Thoracic aorta (tissue), 2 donors: ENCODE measurements at places on chromosomes 3 and 15. TPM values are rescaled to one million over a fixed set of nuclear protein-coding genes. Genes with fewer than 3 reads are reported as not detected.

DNA sequence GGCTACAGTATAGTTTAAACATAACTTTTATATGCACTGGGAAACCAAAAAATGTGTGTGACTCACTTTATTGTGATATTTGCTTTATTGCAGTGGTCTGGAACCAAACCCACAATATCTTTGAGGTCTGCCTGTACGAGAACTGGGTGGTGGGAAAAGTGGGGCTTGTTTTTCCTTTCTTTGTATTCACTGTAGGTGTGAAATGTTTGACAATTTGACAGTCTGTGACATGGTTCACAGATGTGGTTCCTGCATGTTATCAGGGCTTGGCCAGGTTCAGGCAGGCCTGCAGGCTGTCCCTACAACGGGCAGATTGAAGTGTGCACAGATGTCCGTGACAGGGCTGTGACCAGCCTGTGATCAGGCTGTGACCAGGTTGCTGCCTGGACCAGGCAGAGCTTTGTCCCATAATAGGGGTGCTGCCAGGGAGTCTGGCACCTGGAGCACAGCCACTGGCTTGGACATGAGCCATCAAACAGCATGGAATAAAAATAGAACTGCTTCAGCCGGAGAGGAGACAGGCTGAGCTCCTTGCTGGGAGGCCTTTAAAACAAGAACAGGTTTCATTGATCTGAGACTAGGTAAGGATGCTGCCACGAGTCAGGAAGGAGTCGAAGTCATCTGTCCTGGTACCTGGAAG lies 61.0 kb downstream of the KLF13 start:
- no peak for DNase-seq

Gene SOX14
- total RNA-seq: not detected

Gene CFAP91
- 11.4 TPM for total RNA-seq

- DNase-seq: no peak
These were observed 53.0 kb upstream of the MME start for GRCh38 chr3:155026999-155027591.

GRCh38 chr3:52498137-52499054 lies 3.3 kb downstream of the STAB1 start:
- DNase-seq: no peak
